ENCODE measurements at places on chromosomes 7 and 10.

DNA sequence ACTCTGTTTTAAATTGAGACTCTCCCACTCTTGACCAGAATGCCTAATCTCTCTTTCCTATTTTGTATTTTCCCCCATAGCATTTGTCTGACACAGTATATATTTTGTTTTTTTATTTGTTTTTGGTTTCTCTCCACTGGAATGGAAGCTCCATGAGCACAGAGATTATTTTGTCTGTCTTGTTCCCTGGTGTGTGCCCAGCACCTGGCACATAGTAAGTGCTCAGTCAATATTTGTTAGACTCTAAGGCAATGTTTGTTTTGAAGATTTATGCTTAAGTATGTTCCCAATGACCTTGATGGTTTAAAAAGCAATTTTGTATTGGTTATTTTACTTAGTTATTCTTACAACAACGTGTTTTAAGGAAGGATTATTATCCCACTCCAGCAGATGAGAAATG, 201.8 kb downstream of the DYNC1I1 start:
- no peak for DNase-seq

DNA sequence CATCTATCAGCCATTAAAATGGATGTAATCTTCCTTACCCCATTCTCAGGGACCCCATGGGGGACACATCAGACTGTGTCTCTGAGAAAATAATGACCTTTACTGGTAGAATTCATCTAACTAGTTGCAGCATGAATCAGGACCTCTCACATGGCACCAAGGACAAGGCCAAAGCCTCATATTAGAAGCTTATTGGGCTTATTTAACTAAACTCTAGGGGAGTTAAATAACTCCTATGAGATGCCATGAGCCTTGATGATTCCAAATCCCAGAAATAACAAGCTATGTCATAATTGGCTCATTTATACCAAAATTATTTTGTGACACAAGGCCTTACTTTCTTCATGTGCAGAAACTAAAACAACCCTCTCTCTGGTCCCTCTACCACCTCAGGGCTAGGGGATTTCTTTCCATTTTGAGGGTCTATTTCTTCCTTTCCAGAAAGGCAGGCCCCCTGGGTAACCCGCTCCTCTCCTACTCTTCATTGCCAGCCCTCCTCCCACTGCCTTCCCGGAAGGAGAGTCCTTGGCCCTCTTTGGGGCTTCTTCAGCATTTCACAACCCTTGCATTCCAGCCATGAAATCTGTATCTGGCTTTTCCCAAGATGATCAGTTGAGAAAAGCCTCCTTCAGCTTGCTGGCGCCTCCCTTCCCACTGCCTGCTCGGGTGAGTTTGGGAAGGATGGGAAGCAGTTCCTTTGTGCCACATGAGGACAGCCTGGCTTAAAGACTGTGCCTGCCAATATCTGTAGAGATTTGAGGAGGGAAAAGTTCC, 41.8 kb upstream of the TRIM8 start:
- no peak for DNase-seq

DNA sequence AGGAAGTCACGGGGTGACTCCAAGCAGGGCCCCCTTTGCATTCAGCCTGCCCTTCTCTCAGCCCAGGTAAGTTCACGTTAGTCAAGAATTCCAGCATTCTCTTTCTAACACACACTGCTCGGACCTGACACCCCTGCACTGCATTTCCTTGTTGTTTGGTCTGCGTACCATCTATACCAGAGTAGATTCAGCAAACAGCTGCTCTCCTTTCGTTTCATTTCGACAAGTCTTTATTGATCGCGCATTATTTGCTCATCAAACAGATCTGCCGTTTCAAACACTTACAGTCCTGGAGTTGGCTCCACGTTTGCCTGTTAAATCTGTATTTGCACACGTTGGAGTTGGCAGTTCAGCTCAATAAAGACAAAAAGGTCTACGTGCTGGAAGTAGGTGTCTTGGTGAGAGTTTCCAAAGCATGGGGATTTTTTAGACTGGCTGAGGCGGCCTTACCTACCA, 495.1 kb downstream of the RPS24 start:
- DNase-seq: no peak

- no peak for DNase-seq
These were observed 5.3 kb downstream of the TUBAL3 start for GRCh38 chr10:5399332-5399731.

- no peak for DNase-seq
These were observed 60.4 kb upstream of the STRIP2 start for GRCh38 chr7:129373651-129374428.

DNA sequence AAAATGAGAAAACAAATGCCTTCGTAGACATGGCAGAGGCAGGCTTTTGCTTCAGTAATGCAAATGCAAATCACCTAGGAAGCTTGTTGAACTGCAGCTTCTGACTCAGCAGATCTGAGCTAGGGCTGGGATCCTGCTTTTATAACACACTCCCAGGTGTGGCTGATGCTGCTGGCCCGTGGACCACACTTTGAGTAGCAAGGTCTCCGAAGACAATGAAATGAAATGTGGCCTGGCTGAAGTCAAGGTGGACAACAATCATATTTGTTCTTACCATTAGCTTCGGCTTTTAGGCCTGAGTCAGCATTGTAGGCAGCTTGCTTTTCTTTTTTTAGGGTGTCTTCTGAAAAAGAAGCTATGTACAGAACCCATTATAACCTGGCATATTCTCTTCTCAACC, 26.3 kb downstream of the COL17A1 start:
- DNase-seq: no peak

DNA sequence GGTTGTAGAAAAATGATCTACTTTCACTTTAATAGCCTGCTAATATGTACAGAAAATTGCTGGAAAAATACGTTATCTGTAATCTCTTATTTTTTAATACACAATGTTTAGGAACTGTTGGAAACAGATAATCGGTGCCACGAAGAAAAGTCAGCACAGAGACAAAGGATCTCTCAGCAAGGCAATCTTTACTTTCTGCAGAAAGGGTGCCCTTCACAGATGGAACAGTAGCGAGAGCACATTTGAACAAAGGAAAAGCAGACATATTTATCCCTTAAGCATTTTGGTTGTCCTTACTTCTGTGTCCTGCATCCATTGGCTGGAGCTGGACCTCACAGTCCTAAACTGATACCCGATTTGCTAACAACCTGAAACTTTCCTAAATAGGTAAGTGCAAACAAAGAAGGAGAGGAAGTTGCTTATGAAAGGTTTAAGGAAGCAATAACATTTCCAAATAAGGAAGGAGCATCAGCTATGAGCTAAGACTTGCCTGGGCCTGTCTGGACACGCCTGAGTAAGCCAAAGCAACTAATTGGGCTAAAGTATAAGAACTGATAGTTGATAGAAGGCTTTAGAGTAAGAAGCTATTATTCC, 640.0 kb downstream of the SH2D4B start:
- no peak for DNase-seq

DNA sequence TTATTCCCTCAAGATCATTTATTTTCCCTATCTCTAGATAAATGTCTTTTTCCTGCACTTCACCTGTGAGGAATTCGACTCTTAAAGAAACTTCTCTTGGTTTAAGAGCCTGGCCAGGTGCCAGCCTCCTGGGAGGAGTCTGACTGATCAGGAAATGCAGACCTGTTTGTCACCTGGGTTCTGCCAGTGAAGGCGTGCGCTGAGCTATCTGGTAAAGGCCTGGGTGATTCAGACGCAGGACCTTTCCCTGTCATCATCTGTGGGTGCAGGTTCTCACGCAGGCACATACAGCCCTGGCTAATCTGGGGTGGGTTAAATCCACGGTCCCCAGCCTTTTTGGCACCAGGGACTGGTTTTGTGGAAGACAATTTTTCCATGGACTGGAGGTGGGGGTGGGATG, 65.3 kb upstream of the AQP1 start:
- no peak for DNase-seq

GRCh38 chr10:96687317-96688012, 32.8 kb downstream of the PIK3AP1 start:
- no peak for DNase-seq

GRCh38 chr10:59057345-59057744, 119.1 kb upstream of the PHYHIPL start:
- no peak for DNase-seq

- no peak for DNase-seq
These were observed 152.9 kb downstream of the CCDC3 start for GRCh38 chr10:12848439-12849173.

DNA sequence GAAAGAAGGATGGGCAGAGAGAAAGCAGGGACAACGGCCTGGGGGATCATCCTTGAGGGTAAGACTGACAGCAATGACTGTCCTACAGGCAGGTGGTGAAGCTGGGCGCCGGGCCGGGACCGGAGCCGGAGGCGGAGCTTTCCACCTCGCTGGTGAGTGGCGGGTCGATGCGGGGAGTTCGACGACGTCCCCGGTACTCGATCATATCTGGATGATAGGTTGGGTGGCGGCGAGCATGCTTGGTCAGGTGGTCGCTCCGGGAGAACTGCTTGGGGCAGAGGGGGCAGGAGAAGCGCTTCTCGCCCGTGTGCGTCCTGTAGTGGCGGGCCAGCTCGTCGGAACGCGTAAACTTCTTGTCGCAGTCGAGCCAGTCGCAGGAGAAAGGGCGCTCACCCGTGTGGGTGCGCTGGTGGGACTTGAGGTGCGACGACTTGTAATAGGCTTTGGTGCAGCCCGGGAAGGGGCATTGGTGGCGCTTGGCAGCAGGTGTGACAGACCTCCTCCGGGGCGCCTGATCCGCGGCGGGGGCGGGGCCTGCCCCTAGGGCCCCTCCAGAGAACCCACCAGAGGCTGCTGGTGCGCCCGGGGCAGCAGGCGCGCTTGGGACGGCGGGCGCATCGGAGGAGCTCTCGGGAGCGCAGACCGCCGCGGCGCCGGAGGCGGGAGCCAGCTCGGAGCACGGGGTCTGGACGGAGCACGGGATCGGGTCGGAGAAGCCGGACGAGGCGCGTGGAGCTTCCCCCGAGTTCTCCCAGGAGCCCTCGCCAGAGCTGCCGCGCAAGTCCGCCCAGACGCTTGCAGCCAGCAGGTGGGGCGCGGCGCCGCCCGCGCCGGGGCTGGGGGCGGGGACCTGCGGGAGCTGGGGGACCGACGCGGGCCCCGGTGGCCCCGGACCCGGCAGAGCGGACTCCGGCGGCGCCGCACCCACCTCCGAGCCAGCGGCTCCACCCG, 752 bp downstream of the KLF14 start:
- DNase-seq: peak; percentile 6

GRCh38 chr7:150988230-150989226, 2.3 kb upstream of the NOS3 start:
- DNase-seq: peak; percentile 48

DNA sequence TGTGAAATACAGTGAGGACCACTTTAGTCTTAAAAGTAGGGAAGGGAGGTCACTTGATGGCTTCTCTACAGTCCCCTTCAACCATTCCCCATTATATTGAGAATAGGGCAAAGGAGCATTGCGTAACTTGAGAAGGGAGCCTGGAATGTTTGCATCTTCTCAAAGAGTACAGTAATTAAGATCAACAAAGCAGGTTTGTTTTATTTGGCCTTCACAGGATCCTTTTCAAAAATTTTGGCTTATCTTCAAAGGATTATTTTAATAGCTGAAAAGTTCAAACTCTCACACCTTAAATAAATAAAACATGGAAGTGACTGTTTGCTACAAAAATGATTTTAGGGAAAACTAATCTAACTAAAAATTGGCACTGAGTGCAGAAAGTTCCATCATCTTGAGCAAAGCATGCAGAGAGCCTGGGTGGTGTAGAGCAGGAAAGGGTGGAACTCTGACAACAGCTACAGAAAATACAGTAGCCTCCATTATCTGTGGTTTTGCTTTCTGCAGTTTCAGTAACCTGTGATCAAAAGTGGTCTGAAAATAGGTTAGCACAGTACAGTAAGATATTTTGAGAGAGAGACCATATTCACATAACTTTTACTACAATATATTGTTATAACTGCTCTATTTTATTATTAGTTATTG, 214.0 kb downstream of the MDFIC start:
- no peak for DNase-seq

- DNase-seq: no peak
These were observed 111.7 kb downstream of the PDGFA start for GRCh38 chr7:407721-408539.

DNA sequence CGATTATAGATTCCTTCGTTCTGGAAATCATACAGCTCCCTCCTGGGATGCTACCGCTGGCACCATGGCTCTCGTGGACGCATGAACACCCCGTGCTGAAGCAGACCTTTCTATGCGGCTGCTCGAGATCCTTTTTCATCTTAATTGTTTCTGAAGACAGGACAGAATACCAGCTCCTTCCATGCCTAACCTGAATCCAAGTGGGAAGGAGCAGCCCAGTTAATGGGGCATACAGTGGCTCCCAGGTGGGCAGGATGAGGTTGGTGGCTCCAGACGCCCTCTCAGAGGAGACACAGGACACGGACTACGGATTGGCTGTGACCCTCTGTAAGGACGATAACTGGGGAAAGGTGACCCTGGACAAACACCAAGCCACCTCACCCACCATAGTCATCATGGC, 18.4 kb upstream of the LOXL4 start:
- DNase-seq: no peak

DNA sequence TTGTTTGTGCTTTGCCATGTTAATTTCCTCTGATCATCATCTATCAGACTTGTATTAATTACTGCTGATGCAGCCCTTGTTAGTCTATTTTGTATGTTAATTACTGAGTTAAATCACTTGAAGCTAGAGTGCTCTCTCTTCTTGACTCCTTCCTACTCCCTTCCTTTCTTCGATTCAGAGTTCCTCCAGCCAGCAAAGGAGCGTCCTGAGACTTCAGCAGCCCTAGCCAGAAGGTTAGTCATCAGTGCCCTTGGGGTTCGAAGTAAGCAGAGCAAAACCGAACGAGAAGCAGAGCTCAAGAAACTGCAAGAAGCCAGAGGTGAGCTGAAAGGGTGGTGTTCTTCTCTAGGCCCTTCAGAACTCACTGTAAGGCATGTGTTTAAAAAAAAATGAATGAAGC, 32.1 kb downstream of the LOXL4 start:
- no peak for DNase-seq

DNA sequence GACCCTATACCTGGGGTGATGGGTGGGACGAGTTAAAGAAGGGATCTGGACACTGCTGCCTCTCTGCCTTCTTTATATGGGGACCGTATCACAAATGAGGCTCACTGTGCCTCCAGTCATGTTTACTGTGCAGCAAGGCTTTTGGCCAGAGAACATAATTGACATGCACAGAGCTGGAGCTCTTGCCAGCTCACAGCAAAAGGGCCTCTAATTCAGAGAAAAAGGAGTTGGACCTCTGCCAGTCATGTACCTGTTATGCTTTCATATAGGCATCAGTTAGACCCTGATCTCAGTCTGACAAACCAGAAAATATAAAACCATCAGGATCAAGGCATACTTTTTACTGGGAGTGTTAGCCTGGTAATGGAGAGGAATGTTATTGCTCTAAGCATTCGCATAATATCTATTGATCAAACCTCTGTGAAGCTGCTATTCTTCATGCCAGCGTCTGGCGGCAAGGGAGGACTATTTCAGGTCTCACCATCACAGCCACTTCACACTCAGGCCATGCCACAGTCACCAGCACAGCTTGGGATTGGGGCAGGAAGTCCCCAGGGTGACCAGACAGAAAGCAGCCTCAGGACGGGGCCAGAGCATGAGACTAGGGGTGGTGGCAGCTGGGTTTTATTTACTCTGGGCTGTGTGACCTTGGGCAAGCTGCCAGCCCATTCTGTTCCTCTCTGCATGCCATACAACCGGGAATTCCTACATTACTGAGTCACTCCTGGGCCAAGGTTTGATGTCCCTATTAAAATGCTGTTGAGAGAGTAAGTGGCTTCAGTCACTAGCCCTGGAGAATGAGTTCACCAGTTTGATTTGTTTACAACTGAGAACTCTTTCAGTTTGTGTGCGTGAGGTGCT, 90.1 kb downstream of the NPSR1 start:
- no peak for DNase-seq

- no peak for DNase-seq
These were observed 273.6 kb upstream of the KLF6 start for GRCh38 chr10:4058514-4059029.
